ENCODE measurements at places on chromosomes 6 and 20. TPM values are rescaled to one million over a fixed set of nuclear protein-coding genes. Genes with fewer than 3 reads are reported as not detected.

- no peak overlapping the region for H3K4me3 ChIP-seq
- no peaks in the 10 kb centered on the region for H3K27me3 ChIP-seq
- H3K4me1 ChIP-seq = peaks cover 40% of the 10 kb centered on the region
- H3K36me3 ChIP-seq = peaks cover 43% of the 10 kb centered on the region
- H3K27ac ChIP-seq = peak overlapping the region; percentile 58
These were observed 26.5 kb downstream of the GLO1 start for GRCh38 chr6:38676236-38676973.

The SLC52A3 gene
- not detected for total RNA-seq

The PKHD1 gene
- total RNA-seq = not detected

The GGT7 gene
- 13.7 TPM for total RNA-seq

- H3K4me1 ChIP-seq = no peaks in the 10 kb centered on the region
- no peak overlapping the region for H3K4me3 ChIP-seq
- H3K36me3 ChIP-seq = no peaks in the 10 kb centered on the region
- H3K27me3 ChIP-seq = no peaks in the 10 kb centered on the region
- DNase-seq = no peak
- no peak overlapping the region for H3K27ac ChIP-seq
These were observed 95.9 kb upstream of the PRL start for GRCh38 chr6:22392711-22393110.

- no peaks in the 10 kb centered on the region for H3K36me3 ChIP-seq
- peaks cover 12% of the 10 kb centered on the region for H3K4me1 ChIP-seq
- no peak for DNase-seq
- no peak overlapping the region for H3K27ac ChIP-seq
- H3K4me3 ChIP-seq = no peak overlapping the region
- H3K27me3 ChIP-seq = peaks cover 4% of the 10 kb centered on the region
These were observed 45.6 kb downstream of the TGM2 start for GRCh38 chr20:38119446-38119845.

The C6orf141 gene
- total RNA-seq = not detected

The TREML1 gene
- total RNA-seq = not detected

DNA sequence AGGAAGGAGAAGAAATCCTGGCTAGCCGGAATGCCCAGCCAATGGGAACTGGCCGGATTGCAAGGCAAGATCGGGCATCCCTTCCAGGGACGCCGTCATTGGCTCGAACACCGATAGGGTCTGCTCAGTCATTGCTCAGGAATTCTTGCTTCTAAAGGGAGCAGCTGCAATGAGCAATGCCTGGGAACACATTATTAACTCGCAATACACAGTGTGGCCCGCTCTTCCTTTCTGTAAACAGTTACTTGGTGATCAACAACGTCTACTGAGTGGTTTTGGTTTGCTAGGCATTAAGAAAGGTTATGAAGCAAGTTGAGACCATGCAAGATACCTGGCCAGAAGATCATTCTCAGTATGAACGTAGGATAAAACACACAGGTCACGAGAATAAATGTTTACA lies 165.4 kb upstream of the CITED2 start:
- H3K27me3 ChIP-seq = no peaks in the 10 kb centered on the region
- DNase-seq = no peak
- H3K4me3 ChIP-seq = no peak overlapping the region
- peak overlapping the region; percentile 73 for H3K27ac ChIP-seq
- peaks cover 65% of the 10 kb centered on the region for H3K4me1 ChIP-seq

DNA sequence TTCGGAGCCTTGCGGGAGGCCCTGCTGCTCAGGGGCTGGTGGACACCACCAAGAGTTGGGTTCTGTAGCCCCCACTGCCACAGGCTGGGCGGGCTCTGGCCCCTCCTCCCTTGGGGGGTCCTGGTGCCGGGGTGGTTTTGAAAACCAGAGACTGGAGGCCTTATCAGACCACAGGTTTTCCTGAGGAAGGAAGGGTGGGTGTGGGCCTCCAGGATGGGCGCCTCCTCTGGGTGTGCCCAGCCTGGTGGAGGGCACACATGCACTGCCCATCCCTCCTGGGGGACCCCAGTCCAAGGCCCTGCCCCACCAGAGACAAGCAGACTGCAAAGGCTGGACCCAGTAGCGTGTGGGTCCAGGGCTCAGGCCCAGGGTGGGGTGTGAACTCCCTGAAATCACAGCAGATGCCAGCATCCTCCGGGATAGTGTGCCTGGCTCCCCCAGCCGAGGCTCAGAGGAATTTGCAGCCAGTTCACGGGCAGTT lies 13.5 kb upstream of the ZBTB46 start:
- no peak for DNase-seq
- H3K4me3 ChIP-seq = no peak overlapping the region
- peaks cover 4% of the 10 kb centered on the region for H3K4me1 ChIP-seq
- H3K27me3 ChIP-seq = peaks cover 31% of the 10 kb centered on the region
- H3K36me3 ChIP-seq = no peaks in the 10 kb centered on the region
- no peak overlapping the region for H3K27ac ChIP-seq

GRCh38 chr20:57928181-57928967 lies 218.6 kb upstream of the PMEPA1 start:
- DNase-seq = no peak
- H3K27me3 ChIP-seq = peaks cover 2% of the 10 kb centered on the region
- no peak overlapping the region for H3K27ac ChIP-seq
- no peak overlapping the region for H3K4me3 ChIP-seq
- no peaks in the 10 kb centered on the region for H3K4me1 ChIP-seq

The GSTA1 gene
- not detected for total RNA-seq

GRCh38 chr6:107877968-107878367 lies 53.9 kb upstream of the SCML4 start:
- DNase-seq = no peak
- H3K27me3 ChIP-seq = no peaks in the 10 kb centered on the region
- no peak overlapping the region for H3K4me3 ChIP-seq
- H3K36me3 ChIP-seq = peaks cover 28% of the 10 kb centered on the region

DNA sequence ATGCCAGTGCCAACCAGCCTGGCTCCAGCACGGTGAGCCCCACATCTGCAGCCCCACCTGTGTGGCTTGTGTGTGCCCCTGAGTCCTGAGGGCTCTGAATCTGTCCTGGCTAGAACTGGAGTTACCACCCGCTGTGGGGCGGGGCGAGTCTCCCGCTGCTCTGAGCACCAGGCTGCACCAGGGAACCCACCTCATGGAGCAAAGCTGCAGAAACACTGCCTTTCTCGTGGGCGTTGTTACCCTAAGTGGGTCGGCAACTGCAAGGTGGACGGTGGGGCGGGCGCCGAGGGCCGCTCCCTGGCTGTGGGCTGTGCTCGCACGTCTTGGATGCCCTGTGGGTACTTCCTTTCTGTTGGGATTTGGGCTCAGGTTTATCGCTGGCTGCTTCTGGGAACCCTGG lies 12.7 kb upstream of the ZBTB46 start:
- H3K4me1 ChIP-seq = peaks cover 4% of the 10 kb centered on the region
- H3K4me3 ChIP-seq = no peak overlapping the region
- H3K27ac ChIP-seq = no peak overlapping the region
- no peaks in the 10 kb centered on the region for H3K36me3 ChIP-seq
- DNase-seq = no peak

- no peak overlapping the region for H3K27ac ChIP-seq
- H3K36me3 ChIP-seq = no peaks in the 10 kb centered on the region
- H3K4me3 ChIP-seq = no peak overlapping the region
- H3K4me1 ChIP-seq = peaks cover 28% of the 10 kb centered on the region
- DNase-seq = no peak
These were observed 147.5 kb upstream of the SYNDIG1 start for GRCh38 chr20:24321973-24322372.

DNA sequence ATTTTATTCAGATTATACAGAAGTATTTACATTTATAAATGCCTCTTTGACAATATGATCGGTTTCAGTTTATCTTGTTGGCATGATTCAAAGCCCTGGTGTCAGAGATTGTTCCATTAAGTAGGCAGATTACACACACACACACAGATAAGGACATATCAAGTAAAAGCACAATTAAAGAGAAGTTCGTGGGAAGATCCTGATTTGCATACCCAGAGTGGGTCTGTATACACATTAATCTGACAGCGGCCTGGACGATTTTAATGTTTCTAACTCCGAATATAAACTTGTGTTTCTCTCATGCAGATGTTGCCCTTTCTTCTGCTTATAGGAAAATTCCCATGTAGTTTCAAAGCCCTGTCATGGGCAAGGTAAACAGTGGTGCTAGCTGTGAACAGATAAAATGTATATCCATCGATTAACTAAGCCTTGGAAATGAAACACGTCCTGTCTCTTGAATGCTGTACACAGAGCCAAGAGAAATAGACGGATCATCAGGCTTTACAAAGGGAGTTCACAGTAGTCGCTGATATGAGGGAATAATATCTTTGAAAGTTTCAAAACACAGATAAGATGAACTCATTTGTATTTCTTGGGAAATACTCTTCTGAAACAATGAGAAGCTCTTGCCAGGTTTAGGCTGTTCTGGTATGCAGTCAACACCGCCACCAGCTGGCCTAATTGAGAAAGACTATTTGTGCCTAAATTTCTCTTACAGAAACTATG lies 108.2 kb upstream of the GMDS start:
- H3K27ac ChIP-seq = no peak overlapping the region
- H3K27me3 ChIP-seq = peaks cover 2% of the 10 kb centered on the region
- DNase-seq = peak; percentile 7

GRCh38 chr20:19840111-19840710 lies 82.2 kb downstream of the RIN2 start:
- H3K4me3 ChIP-seq = no peak overlapping the region
- H3K27me3 ChIP-seq = no peaks in the 10 kb centered on the region
- DNase-seq = no peak
- no peaks in the 10 kb centered on the region for H3K4me1 ChIP-seq
- H3K36me3 ChIP-seq = no peaks in the 10 kb centered on the region

GRCh38 chr6:109308018-109308492 lies 74.2 kb downstream of the CD164 start:
- no peaks in the 10 kb centered on the region for H3K36me3 ChIP-seq
- DNase-seq = no peak
- H3K27ac ChIP-seq = no peak overlapping the region

The ANGPT4 gene
- not detected for total RNA-seq

DNA sequence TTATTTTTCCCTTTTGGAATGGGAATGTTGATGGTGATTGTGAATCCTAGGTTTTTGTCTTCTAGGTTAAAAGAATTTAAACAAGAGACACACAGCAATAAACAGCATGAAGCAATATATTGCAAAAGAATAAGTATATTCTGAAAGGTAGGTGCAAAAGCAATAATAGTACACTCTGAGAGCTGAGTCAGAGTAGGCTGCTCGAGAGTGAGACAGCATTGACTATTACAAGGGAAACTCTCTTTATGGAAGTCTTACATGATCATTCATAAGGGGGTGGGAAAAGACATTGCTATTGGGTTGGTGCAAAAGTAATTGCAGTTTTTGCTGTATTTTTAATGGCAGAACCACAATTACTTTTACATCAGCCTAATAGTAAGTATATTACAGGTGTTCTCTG lies 25.0 kb downstream of the FBXO5 start:
- H3K27me3 ChIP-seq = peaks cover 18% of the 10 kb centered on the region
- no peaks in the 10 kb centered on the region for H3K4me1 ChIP-seq
- H3K4me3 ChIP-seq = no peak overlapping the region
- H3K27ac ChIP-seq = no peak overlapping the region
- H3K36me3 ChIP-seq = no peaks in the 10 kb centered on the region

GRCh38 chr6:144879436-144879835 lies 594.3 kb downstream of the UTRN start:
- no peaks in the 10 kb centered on the region for H3K4me1 ChIP-seq
- H3K27ac ChIP-seq = no peak overlapping the region
- no peak overlapping the region for H3K4me3 ChIP-seq

All from activated T-helper 1 cell treated with anti-CD3 and anti-CD28 coated beads, Interleukin-12 subunit alpha, Interleukin-12 subunit beta, Interleukin-2, Interleukin-4 antibody, amounts not matched to agents 30 ng/mL and 10 ng/mL and 1 ng/mL, durations not matched to agents 14 hours and 24 hours and 36 hours (primary cell).